ENCODE measurements at places on chromosomes 2 and 18.

DNA sequence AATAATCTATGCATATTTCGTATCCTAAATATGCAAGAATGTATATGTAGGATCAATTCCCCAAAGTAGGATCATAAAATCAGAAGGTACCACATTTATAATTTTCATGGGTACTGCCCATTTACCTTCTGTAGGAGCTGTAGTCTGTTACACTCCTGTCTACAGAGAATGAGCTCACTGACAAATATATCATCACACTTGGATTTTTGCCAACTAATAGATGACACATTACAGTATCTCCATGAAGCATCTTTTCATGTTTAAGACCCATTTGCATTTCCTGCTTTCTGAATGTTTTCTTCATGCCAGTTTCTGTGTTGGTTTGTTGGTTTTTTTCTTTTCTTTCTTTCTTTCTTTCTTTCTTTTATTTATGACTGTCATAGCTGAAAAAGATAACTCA, 70.9 kb upstream of the EML6 start:
- DNase-seq, result no peak

DNA sequence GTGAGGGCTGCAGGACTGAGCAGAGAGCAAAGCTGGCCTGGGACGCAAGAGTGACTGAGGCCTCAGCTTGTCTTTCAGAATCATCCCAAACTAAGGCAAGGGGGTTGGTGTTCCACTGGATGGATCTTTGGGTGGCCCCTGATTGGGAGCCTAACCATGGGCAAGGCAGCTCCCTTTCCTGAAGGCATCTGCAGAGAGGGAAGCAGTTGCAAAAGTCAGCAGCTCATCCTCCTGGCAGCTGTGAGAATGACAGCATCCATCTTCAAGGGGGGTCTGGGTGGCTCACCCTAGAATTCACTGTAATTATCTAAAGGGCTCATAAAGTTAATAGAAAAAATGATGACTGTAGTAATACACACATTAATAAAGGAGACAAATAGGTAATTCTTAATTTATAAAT, 46.5 kb upstream of the RAB31 start:
- peak; percentile 30 for DNase-seq

DNA sequence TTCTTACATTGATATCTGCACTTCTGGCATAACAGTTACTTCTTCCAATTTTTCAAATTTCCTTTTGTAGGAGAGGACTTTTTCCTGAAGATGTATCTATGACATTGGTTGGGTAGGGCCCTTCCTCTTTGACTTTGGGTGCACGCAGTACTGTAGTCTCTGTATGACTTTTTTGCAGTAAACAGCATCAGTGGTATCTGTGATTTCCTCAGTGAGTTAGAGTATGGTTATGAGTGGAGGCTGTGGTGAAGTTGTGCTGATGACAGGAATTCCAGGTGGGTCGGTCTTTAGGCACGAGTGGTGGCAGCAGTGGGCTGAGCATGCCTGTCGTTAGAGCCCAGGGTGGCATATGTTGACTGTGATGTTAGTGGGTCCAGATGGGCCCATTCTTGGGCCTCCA, 17.6 kb downstream of the ACVR1C start:
- no peak for DNase-seq

DNA sequence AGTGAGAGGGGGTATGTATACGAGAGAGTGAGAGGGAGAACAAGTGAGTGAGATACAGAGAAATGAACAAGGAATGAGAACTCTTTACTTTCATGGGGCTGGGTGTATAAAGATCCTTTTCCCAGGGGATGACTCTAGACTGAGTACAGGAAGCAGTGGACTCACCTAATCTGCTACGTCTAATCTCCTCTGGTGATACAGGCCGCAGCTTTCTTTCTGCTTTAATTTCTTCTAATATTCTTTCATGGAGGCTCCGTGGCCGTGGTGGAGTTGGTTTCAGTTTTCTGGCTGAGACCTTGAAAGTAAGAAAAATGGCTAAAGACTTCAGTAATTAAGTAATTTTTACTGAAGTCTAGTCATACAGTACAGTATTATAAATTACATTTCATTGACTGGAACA, 85.2 kb downstream of the PRELID3A start:
- no peak for DNase-seq

DNA sequence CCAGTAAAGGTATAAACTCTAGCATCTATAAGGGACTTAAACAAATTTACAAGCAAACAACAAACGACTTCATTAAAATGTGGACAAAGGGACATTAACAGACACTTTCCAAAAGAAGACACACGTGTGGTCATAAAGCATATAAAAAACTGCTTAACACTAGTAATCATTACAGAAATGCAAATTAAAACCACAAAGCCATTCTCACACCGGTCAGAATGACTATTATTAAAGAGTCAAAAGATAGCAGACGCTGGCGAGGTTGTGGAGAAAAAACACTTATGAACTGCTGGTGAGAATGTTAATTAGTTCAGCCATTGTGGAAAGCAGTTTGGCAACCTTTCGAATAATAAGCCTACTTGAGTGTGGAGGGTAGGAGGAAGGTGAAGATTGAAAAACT, 217.1 kb upstream of the DLGAP1 start:
- no peak for DNase-seq

- no peak for DNase-seq
Observed at GRCh38 chr2:181957668-181958067, 28.0 kb upstream of the PPP1R1C start.

DNA sequence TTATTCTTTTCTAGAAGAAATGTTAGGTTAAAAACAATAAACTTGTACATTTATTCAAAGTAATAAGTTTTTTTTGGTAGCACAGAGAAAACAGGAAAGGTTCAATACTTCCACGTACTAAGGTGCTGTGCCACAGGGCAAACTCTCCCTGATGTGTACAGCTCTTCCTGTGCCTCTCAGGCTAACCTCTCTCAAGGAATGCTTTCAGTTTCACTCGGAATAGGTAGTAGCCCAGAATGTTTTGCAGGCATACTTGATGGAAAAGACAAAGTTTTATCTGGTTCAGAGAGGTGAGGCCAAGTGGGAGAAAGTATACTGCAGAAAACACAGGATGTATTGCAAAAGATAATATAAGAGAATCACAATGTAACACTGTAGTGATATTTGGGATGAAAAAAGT, 171.0 kb upstream of the ZFP36L2 start:
- DNase-seq, result no peak

DNA sequence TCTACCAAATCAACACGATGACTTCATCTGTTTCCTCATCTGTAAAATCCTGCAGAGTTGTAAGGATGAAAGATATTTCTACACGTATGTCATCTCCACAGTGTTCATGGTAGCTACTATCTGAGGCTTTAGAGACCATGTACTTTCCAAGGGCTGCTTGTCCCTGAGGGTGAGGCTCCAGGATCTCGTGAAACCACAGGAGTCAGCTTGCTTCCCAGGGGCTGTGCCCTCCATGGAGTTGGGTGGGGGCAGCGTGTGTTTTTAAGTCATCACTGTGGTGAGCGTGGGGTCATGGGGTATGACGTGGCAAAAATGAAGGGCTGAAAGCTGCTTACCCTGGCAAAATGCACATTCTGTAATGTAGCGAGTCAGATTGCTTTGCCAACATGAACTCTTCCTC, 81.6 kb downstream of the ASAP2 start:
- no peak for DNase-seq

DNA sequence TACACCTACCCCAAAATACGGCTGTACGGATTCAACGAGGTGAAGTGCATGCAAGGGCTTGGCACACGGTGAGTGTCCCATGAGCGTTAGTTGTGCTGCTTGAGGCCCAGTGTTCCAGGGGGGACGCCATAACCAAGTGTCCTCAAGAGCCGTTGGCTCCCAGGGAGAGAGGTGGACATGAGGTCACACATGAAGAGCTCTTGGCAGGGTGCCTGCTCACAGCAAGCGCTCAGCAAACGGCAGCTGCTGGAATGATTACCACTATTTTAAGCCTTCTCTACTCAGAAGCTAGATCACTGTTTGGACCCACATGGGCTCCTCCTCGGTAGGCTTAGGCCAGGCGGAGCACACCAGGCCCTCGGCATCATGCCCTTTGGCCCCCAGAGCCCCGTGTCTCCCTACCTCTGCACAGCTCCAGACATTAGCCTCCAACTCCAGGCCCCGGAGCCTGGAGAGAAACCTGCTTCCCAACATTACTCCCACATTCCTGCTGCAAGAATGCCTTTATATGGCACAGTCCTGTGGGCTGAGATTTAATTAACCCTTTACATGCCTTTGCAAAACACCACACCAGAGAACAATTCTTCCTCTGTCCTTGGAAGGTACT, 68.4 kb upstream of the PPP1CB start:
- DNase-seq, result peak; percentile 86

GRCh38 chr18:80033181-80034067, 810 bp upstream of the RBFA start:
- peak; percentile 95 for DNase-seq

GRCh38 chr2:15378148-15378908, 182.8 kb downstream of the NBAS start:
- DNase-seq, result no peak

DNA sequence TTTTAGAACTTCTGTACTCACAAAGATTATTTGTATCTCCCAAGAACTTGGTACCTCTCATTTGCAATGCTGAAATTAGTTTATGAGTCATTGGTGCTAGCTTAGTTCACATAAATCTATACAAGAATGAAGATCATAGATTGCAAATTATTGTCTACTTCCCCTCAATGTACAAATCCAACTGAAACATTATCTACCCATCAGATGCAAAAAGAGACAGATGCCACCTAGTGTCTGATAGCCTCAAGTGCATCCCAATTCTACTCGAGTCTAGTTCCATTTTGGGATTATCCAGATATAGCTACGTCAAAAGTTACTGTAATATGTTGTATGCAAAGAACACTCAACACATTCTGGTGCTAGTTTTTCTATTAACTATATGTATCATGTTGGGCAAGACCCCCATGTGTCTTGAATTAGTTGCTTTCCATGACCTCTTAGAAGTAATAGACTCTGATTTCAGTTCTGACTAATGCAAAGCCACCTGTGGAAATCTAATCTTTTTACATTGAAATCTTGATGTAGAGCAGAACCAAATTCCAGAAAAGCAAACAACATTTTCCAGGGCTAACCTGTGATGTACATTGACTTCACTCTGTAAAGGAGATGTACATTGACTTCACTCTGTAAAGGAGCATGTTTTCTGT, 210.0 kb downstream of the RBM43 start:
- peak; percentile 39 for DNase-seq

GRCh38 chr2:19132967-19133366, 225.5 kb downstream of the OSR1 start:
- DNase-seq, result no peak

DNA sequence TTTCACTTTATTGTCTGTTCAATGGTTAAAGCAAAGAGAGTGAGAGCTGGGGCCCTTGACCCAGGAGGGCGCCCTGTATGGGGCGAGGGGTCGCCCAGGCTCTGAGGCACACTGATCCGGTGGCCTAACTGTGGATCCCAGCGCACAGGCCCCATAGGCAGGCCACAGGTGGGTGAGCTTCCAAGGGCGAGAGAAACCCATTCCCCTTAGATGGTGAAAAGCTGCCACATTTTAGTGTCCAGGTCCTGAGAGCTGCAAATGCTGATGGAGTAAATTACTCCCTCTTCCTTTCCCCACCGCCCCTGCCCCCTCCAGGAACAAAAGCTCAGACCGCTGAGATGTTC, 5.9 kb upstream of the DLX2 start:
- DNase-seq, result no peak

- DNase-seq, result no peak
Observed at GRCh38 chr2:144583381-144583729, 63.4 kb upstream of the ZEB2 start.

DNA sequence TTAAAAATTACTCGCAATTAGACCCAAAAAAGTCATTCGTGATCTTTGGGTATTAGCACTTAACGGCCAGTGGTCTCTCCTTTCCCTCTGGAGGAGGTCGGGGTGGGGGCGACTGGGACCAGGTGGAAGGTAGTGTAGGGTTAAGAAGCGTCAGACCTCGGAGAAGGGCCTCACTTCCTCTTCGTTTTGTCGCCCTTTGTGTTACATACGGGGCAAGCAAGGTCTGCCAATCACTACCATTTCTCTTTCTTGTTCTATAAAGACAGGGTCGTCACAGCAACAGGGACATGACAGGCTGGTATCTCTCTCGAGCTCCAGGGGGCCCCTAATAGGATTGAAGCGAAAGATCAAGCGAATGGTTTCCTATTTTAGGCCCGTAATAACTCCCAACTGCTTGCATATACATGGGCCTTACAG, 136.6 kb downstream of the INSIG2 start:
- DNase-seq, result peak; percentile 62

GRCh38 chr2:105490956-105491355, 92.1 kb upstream of the FHL2 start:
- no peak for DNase-seq

DNA sequence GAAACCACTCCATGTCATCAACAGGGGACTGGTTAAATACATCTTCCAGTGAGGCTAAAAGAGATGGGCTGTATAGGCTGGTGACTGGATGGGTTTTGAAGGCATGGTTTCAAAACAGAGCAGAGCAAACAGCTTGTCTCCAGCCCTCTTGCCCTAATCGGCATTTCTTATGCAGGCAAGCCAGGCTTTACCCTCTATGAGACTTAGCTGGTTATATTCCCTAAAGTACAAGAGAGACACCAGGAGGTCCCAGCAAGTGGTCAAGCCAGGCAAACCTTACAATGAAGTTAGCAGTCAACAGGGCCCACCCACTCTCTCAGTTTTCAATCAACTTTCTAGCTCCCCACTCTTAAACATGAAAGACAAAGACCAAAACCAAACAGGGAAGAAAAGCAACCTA, 19.0 kb downstream of the OSBPL1A start:
- peak; percentile 37 for DNase-seq

- DNase-seq, result no peak
Observed at GRCh38 chr2:65918760-65919187, 486.4 kb upstream of the SPRED2 start.

- DNase-seq, result peak; percentile 18
Observed at GRCh38 chr2:20999906-21000645, 43.8 kb downstream of the APOB start.

DNA sequence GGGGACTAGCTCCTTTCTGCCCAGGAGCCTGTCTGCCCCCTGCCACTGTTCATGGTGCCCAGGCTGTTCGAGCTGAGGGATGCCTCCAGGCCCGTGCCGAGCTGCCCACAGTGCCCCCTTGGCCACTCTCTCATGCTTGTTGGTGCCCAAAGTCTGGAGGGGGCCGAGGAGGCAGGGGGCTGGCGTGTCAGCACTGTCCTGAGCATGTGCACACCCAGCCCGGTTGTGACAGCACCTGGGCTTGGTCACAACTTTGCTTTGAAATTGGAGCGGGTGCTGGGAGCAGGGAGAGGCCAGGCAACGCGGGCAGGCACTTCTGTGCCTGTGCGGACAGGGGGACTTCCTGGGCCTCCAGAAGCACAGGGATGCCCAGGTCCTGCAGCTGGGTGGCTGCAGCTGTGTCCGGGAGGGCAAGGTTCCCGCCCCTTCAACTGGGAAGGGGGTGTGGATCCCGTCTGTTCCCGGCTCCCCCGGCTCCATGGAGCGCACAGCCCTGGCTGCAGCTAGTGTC, 22.2 kb upstream of the RAPGEF4 start:
- no peak for DNase-seq

DNA sequence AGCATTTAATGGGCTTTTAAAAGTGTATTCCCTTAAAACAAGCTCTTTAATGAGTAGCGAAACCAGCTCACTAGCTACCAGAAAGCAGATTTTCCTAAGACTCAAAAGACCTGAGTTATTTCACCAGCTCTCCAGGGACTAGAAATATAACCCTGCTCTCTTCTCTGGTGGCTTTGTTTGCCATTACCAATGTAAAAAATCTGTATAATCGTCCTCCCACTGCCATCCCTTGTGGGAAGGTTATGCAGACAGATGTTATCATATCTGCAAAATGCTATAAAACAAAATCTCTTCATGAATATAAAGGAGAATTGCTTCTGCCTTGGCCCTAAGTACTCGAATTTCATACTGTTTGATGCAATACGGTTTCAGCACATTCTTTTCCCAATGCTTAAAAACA, 335.2 kb downstream of the NUP35 start:
- no peak for DNase-seq

GRCh38 chr2:232576995-232577394, 26.5 kb downstream of the EIF4E2 start:
- no peak for DNase-seq
